ENCODE measurements at places on chromosomes 2 and 18.
A peak's percentile ranks its signal among the peaks of the same experiment; 100 is the strongest.

- no peak for DNase-seq
Measured at GRCh38 chr2:151922845-151923666, 94.8 kb upstream of the ARL5A start.

- no peak for DNase-seq
Measured at GRCh38 chr18:26320686-26321085, 94.4 kb downstream of the TAF4B start.

- no peak for DNase-seq
Measured at GRCh38 chr2:190807886-190808285, 72.7 kb upstream of the GLS start.

DNA sequence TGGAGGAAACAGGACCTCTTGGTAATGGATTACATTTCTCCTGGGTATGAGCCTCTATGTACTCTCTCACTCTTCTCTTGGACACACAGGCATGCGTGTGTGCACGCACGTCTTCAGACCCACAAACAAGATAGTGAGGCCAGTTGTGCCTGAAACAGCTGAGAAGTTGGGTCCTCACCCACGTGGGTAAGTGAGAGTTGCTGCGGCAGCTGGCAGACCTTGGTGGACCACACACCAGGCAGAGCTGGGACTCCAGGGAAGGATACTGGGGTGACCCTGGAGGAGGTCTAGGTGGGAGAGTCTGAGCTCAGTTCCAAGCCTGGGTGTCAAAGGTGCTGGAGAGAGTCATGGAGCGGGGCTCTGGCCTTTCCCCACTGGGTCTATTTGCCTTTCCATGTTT lies 194.3 kb downstream of the HAUS1 start:
- DNase-seq = no peak

DNA sequence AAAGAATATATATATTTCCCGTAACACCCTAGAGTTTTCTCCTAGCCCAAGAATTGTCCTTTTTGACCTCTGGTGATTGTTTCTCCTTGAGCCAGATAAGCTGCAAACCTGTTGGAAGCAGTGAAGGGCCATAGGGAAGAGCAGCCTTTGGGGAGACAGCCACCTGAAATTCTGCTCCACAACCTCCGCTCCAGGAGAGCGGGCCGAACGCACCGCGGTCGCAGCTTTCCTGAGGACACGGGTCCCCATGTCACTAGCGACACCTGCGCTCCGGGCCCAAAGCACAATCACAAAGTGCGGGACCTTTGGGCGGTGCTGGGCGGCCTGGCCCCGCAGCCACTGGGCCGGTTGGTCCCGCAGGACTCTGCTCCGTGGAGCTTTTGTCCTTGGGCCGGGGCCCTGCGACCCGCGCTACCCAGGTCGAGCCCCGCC lies 557 bp upstream of the DSG2 start:
- DNase-seq = no peak

GRCh38 chr2:59959944-59960343 lies 593.5 kb downstream of the BCL11A start:
- no peak for DNase-seq

- DNase-seq = no peak
Measured at GRCh38 chr2:168642873-168643272, 159.6 kb upstream of the NOSTRIN start.

GRCh38 chr2:27735263-27735904 lies 36.1 kb upstream of the MRPL33 start:
- no peak for DNase-seq

- no peak for DNase-seq
Measured at GRCh38 chr2:112021290-112021689, 33.8 kb upstream of the TMEM87B start.

GRCh38 chr18:75472906-75473305 lies 45.4 kb upstream of the SMIM21 start:
- no peak for DNase-seq

- no peak for DNase-seq
Measured at GRCh38 chr2:202278036-202278760, 12.6 kb downstream of the NOP58 start.

DNA sequence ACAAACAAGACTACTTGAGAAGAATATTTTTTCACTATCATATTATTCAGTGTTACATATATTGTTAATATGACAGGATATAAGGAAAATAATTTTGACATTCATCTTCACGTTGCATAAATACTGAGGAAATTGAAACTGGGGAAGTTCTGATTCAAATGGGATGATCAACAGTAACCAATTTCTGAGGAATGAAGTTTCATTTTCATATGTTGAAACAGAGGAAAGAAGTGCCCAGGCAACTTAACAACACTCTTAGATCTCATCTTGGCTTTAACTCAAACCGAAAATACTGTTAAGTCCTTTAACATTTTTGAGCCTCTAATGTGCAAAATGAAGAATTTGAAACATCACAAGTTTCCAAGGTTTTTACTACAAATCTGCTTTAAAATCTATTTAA lies 612.2 kb upstream of the VRK2 start:
- no peak for DNase-seq

DNA sequence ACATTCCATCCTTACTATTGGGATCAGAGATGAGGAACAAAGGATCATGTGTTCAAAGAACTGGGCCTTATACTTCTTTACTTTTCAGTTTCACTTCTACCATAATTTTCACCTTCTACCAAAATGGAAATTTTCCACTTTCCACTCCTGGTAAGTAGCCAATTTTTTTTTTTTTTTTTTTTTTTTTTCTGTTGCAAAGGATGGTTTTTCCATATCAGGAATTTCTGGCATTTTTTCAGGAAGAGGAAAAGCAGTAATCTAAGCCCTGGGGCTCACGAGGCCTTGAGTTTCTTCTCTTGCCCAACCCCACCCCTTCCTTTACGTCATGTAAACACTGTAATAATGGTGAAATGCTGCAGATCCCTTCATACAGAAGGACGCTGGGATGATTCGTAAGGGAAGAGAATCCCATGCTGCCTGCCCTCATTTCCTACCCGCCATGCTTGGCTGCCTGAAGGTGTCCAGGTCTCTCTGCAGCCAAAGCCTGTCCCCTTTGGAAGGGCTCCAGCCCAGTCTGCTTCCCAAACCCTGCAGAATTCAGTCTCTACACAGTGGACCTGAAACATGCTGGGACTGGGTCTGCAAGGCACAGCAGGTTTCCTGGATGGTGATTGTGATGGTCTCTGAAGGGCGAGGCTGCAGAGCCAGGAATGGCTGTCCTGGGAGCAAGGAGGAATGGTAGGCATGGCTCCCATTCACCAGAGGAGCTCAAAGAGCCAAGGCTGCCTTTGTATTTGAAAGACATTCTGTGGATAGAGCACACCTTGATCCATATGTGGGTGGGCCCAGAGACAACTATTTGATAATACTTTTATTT lies 57.0 kb downstream of the EFR3B start:
- no peak for DNase-seq

DNA sequence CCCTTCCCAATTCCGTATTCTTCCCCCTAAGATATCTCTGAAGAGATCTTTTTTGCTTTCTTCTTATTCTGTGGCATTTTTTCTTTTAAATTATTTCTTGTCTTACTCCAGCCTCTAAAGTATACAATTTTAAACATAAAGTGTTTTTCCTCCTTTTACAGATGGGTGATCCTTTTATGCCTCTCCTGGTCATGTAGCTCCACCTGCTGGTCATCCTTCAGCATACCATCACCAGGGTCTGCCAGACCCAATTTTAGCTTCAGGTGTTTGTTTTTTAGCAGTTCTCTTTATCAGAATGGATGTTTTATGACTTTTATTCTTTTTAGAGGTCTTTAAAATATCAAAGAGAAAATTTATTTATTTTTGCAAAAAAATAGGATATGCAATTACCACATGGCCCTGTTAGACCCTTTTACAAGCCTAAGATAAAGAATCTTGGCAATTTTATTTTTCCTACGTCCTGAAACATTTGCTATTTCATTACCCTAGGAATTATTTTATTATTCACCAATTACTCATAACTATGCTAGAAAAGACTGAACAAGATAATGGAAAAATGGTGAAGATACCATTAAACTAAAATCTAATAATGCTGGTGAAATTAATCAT lies 55.5 kb downstream of the PIGN start:
- DNase-seq = peak; percentile 32

DNA sequence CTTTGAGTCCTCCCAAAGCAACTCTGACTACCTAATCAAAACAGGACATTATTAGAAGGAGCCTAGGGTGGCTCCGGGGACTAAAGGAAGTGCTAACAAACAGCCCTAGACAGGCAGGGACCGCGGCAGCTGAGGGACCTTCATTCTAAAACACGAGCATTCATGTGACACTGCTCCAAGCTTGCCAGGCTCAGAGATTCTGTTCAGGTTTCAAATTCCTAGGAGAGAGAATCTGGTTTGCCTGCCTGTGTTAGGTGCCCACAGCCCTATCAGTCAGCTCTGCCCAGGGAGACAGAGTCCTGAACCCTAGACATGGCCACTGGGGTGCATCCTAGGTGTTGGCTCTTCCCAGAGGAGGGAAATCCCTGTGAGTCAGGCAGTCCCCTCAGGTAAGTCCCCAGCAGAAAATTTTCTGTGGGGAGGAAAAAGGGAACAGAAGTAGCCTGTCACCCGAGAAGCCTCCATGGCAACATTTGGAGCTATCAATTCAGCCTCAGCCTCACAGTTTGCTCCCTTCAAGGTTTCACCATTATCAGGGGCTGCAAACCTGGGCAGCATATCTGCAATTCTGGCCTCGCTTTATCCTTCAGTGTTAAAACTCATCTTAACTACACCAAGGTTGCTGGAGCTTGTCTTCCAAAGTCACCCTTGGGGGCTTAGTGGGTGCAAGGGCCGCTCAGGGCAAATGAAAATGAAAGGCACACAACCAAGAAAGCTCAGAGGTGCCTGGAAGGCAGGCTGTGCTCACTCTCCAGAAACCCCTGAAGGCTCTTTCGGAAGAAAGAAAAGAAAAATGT lies 28.6 kb downstream of the PCBP1 start:
- DNase-seq = no peak

DNA sequence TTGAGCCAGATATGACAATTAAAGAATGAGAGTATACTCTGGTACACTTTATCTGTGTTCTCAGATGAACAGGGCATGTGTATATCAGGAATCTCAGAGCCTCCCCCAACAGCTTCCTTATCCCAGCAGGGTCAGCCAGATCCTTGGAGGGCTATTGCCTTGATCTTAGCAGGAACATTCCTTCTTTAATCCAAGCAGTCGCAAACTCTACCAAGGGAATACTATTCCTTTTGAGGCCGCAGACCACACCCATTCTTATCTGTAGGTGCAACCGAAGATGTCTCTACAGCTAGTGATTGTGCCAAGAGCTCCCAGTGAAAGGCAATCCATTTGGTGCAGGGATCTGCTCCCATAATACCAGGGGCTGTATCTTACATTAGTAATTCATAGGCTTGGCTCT lies 118.3 kb upstream of the DOK6 start:
- no peak for DNase-seq

DNA sequence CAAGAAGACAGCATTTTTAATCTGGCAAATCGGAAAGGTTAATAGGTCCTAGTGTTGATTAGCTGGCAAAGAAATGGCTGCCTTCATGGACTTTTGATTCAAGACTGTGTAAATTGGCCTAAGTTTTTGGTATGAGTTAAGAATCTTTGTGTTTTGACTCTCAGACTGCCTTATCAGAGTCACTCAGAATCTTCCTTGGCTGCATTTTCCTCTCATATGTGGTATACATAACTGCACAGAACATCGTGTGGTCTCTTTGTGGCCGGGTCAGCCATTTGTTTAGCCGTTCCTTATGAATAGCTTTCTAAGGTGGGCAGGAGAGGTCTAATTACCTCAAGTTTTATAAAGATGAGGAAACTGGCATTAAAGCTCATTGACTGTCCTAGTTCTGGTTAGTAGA lies 30.1 kb downstream of the CAB39 start:
- DNase-seq = no peak

GRCh38 chr2:175371378-175371777 lies 189.9 kb upstream of the ATP5MC3 start:
- no peak for DNase-seq

- DNase-seq = no peak
Measured at GRCh38 chr2:127437781-127438726, 19.8 kb downstream of the PROC start.

DNA sequence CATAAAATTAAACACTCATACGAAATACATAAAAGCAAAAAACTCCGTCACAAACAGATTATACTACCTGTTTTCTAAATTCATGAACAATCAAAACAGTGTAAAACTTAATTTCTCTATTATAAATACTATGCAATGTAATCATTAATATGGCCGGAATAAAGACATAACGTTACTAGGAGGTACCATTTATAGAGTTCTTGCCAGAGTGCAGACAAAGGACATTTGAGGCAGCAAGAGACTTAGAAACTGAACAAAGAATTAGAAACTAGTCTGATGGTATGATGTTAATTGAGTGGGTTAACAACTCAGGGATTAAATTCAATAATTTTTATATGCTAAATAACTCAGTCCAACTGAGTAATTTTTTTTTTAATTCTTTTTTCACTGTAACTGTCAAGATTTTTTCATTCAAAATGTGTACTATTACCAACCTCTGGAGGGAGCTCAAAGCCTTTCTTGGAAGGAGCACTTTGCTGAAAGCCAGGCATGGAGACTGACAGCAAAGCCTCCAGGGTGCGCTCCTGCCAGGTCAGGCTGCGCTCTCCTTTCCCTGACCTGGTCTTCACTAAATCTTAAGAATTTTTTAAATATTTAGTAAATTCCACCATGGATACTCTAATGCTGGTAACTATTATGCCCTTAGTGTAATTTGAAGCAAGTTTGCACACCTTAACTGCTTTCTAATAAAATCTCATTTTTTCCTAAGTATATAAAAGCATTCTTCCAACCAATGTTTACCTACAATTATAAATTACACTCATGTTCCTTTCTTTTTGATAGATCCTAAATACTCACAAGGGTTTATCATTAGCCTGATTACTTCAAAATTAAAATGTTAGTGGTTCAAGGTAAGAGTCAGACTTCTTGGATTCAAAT lies 34.1 kb downstream of the WDR35 start:
- peak; percentile 71 for DNase-seq

GRCh38 chr18:68791801-68792200 lies 6.1 kb upstream of the CCDC102B start:
- DNase-seq = no peak

DNA sequence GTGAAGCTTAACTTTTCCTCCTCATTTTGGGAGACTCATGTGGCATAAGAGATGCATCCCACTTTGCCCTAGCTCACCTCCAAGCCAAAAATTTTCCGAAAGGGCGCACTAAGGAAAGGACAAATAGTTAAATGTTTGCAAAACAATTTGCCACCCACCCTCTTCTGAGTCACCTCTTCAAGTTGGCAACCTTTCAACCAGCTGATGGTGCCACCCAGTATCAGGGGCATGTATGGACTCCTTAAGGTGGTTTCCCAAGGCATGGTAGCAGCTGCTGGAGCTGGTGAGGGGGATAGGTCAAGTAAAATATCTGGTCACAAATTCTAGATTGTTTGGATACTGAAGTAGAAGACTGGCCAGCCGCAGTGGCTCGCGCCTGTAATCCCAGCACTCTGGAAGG lies 17.2 kb upstream of the ITGAV start:
- no peak for DNase-seq
